ENCODE measurements at places on chromosomes 12 and 14.

- DNase-seq = peak; percentile 54
Observed at GRCh38 chr12:89016970-89017778, 335.1 kb downstream of the DUSP6 start.

- no peak for DNase-seq
Observed at GRCh38 chr12:108856170-108856427, 1.3 kb downstream of the SSH1 start.

- no peak for DNase-seq
Observed at GRCh38 chr14:88706425-88706824, 86.3 kb downstream of the EML5 start.

DNA sequence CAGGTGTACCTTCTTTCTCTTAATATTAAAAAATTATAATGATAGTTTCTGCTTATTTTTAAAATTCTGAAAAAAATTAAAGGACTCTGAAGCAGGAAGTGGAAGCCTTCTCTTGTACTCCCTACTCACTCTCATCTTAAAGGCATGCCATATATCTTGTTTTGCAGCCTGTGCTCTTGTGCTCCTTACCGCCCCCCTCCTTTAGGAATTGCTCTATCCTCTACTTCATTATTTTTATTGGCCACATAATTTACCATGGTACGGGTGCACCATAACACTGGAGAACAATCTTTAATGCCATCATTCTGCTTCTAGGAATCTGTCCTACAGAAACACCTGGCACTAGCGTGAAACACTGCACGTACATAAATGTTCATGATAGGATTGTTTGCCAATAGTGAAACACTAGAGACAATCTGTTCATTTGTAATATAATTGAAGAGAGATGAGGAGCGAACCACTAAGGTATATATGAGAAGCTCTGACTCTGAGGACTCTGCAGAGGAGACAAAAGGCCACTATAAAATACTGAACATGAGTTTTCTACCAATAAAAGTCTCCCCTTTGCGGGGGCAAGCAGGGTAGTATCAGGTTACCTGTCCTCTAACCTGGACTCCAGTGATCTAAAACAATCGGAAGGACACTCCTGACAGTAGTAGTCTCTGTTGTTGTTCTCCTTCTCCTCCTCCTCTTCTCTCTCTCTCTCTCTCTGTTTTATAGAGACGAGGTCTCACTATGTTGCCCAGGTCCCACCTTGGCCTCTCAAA lies 6.3 kb upstream of the NYNRIN start:
- DNase-seq = no peak

DNA sequence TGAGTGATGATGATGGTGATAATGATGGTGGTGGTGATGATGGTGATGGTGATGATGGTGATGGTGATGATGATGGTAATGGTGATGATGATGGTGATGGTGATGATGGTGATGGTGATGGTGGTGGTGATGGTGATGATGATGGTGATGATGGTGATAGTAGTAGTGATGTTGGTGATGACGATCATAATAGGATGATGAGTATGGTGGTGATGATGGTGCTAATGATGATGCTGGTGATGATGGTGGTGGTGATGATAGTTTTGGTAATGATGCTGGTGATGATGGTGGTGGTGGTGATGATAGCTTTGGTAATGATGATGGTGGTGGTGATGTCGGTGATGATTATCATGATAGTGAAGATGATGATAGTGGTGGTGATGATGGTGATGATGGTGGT lies 171.5 kb upstream of the SFSWAP start:
- DNase-seq = no peak

DNA sequence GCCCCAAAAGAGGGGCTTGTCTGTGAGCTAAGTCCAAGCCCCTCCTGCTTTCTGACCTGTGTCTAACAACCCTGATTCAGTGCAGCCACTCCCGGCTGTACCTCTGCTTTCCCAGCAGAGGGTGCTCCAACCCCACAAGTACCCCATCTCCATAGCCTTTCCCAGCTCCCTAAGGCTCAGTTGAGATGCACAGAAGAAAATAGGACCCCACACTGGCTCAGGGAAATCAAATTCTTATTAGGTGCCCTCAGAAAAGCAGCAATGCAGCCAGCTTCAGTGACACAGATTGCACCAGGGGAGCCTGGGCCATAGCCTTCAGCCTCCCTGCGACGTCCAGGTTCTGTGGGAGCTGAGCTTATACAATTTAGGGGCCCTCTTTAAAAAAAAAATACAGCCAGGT lies 49.9 kb downstream of the LRRC74A start:
- DNase-seq = peak; percentile 77

DNA sequence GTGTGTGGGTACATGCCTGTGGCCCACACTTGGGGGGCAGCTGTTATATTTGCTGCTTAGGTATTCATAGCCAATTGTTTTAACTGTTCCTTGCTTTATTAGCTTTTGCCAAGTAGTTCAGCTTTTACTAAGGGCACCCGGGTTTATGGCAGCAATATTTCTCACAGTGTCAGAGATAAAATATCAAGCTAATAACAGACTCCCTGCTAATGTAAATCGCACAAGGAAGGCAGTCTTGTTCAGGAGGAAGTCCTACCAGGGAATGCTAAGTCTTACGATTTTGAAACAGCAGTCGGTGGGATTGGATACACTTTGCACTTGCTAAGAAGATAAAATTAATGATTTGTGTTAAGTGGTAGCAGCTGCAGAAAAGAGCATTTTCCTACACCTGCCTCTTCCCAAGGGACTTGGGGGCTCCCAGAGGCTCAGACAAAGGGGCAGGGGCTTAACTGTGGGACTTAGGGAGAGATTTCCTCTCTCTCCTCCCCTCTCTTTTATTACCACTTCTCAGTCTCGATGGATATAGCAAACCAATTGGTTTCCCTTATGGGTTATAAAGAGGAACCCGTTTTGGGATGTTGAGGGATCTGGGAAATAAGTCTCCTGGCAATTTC lies 175.1 kb downstream of the NRXN3 start:
- no peak for DNase-seq

DNA sequence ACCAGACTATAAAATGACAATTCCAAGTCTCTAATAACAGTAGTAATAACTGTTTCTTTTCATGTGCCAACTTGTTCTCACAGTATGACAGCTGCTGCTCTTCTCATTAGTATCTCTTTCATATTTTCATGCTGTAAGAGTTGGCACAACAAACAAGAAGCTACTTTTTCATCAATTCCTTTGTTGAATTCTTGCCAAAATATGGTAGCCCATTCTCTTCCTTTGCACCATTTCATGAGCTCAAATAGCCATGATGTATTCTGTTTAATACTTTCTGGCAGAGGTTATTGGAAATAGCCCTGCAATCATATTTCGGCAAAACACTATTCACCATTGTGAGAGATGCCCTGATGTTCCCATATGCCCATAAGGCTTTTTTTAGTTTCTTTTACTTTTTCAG lies 1100.7 kb downstream of the TRHDE start:
- DNase-seq = no peak

DNA sequence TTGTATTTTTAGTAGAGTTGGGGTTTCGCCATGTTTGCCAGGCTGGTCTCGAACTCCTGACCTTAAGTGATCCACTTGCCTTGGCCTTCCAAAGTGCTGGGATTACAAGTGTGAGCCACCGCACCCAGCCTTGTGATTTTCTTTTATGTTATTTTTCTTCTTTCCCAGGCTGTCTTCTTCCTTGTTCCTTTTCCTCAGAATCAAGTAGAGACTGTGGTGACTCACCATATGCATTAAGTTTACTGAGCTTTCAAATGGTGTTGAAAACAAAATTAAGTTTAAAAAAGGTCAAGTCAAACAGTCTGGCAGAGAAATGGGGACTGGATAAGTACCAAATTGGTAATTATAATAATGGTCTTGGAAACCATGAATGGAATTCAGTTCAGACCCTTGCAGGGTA lies 5.7 kb downstream of the ARPC3 start:
- no peak for DNase-seq

- no peak for DNase-seq
Observed at GRCh38 chr14:105146181-105146975, 22.2 kb downstream of the JAG2 start.

DNA sequence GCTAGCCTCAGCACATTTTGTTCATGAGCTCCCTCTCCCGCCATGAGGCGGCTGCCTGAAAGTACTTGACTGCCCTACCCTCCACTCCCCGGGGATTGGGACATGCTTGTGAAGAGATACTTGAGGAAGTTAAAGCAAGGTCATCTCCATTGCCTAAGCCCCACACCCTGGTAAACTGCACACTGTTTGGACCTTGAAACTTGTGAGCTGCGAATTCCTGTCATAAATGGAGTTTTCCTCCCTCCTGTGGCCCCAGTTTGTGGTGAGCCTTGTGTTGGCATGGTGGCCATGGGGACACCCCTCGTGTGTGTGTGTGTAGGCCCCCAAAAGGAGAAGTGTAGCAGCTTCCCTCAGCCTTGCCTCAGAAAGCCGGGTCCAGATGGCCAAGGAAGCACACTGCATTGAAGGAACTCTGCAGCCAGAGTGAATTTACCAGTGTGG lies 395.5 kb downstream of the ZFP36L1 start:
- DNase-seq = no peak

DNA sequence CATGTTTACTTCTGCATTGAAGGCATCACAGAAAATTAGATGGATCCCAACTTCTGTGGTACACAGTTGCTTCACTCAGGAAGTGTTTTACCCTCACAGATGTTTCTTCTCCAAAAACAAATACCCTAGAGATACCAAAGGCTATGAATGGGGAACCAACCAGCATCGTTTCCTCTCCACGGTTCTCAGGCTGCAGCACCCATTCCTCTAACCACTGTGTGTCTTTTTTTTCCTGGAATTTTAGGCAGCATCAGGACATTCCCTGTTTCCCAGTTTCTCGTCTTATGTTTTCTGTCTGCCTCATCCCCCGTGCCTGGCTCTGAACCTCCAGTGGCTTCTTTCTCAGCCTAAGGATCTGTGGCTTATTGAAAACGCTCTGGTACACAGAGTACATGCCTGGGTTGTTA lies 72.0 kb upstream of the TBX5 start:
- DNase-seq = no peak

DNA sequence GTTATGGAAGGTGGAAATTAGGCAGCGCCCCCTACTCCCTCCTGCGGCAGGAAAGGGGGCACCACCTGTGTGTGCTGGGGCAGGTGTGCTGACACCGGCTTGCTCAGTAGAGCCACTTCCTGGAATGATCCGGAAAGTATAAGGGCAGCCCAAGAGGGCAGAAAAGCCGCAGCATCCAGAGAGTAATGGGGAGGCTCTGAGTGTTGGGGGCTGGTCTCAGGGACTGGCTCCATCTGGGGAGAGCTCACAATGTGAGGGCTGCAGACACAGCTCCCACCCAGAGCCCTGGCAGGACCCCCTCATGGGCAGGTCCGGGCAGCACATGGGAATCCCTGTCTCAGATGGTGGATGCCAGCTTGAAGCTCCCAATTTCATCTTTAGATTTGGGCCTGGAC lies 187.6 kb upstream of the C14orf180 start:
- no peak for DNase-seq

- no peak for DNase-seq
Observed at GRCh38 chr14:99377951-99378350, 102.7 kb downstream of the SETD3 start.

GRCh38 chr12:3077572-3078081 lies 448 bp downstream of the TSPAN9 start:
- DNase-seq = no peak

DNA sequence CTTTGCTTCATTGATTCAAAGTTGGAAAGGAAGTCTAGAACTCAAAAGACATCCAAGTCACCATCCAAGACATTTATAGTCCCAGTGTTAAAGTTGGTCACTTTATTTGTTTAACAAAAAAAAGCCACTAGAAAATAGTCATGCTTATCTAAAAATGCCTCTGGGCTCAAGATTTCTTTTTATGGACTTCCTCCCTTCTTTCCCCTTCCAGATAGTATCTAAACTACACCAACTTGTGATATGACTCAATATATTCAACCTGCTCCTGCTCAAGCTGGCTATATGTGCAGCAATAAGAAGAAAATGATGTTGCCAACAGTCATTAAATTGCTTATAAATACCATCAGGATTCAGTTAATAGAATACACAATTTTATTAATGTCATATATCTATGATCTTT lies 1177.1 kb downstream of the FLRT2 start:
- DNase-seq = no peak

- DNase-seq = no peak
Observed at GRCh38 chr12:42373669-42374068, 47.7 kb downstream of the PPHLN1 start.

- DNase-seq = no peak
Observed at GRCh38 chr12:121465921-121466793, 66.2 kb downstream of the RNF34 start.

DNA sequence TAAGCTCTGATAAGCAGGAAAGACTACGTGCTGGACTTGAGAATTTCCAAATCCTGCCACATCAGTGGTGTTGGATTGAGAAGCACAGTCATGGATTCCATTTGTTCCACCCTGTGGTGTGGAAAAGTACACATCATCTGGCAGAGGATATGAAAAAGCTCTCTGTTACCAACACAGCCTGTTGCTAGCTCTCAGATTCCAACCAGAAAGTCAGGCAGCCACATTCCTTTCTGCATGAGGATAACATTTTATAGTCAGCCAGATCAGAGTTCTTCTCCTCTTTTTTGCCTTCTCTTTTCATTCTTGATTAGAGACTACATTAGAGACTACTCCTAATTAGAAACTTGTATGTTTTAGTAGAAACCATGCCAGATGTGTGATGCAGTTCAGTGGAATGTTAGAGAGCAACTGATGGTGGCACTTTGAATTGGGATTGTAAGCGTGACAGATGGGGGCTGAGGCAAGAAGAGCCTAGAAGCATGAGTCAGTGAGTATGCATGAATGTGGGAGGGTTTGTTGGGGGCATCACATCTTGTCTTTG lies 61.2 kb upstream of the STXBP6 start:
- DNase-seq = no peak

- DNase-seq = no peak
Observed at GRCh38 chr14:101442451-101442850, 118.8 kb upstream of the DIO3 start.

GRCh38 chr14:77955816-77956484 lies 156.0 kb downstream of the ADCK1 start:
- no peak for DNase-seq

DNA sequence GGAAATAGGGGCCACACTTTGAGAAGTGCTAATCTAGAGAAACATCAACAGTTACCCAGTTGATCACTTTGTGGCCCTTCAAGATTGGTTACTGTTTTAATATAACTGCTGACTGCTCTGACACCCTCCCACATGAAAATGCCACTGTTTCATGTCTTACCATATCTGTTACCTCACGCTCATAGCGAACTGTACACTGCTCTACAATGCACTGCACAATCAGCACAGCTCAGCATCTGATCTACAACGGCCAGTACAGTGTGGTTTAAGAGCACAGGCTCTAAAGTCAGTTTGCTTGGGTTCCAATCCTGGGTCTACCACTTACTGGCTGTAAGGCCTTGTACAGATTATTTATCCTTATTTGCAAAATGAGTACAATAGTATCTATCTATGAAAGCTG lies 39.1 kb downstream of the SPPL3 start:
- DNase-seq = no peak

GRCh38 chr12:106234449-106234848 lies 13.4 kb downstream of the CKAP4 start:
- DNase-seq = no peak

- DNase-seq = no peak
Observed at GRCh38 chr14:77372304-77372841, 4.5 kb downstream of the TMED8 start.

- no peak for DNase-seq
Observed at GRCh38 chr12:27965411-27965810, 7.1 kb downstream of the PTHLH start.

GRCh38 chr12:5557906-5558305 lies 126.0 kb downstream of the NTF3 start:
- DNase-seq = no peak
